ENCODE measurements at places on chromosomes 12 and 14.

- peak; percentile 63 for DNase-seq
Measured at GRCh38 chr14:101628471-101628966, 67.2 kb downstream of the DIO3 start.

- no peak for DNase-seq
Measured at GRCh38 chr14:74241652-74242017, 2.4 kb downstream of the VSX2 start.

DNA sequence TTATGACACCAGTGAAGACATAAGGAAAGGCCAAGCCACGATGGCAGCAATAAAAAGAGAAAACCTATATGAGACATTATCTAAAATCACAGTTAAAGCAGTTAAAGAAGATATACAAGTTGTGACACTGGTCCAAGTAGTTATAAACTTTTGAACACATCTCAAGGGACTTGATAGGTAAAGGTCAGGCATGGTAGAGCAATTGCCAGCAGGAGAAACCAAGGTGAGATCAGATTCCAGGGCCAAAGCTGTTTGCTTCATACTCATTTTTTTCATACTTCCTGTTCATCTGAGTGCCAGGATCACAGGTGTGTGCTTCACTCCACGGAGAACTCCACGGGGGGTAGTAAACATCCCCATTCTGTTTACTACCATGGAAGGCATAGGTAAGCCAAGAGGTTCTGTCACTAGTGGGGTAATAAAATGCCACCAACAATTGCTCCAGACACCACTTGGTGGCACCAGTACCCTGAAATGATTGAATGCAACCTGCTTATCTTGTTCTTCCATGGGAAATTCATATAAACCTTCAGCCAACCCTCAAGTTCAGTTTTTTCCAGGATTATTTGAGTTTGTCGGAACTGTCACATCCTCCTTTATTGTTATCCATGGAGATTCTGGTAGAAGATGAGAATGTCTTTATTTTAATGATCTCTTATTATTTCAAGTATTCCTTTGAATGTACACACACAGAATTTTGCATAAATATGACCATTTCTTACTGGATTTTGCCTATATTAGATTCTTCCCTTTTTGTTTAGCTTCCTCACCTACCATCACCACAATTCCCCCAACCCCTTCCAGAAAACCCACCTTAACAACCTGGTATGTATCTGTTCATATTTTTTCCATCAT lies 59.2 kb upstream of the TSPAN8 start:
- DNase-seq, result no peak

DNA sequence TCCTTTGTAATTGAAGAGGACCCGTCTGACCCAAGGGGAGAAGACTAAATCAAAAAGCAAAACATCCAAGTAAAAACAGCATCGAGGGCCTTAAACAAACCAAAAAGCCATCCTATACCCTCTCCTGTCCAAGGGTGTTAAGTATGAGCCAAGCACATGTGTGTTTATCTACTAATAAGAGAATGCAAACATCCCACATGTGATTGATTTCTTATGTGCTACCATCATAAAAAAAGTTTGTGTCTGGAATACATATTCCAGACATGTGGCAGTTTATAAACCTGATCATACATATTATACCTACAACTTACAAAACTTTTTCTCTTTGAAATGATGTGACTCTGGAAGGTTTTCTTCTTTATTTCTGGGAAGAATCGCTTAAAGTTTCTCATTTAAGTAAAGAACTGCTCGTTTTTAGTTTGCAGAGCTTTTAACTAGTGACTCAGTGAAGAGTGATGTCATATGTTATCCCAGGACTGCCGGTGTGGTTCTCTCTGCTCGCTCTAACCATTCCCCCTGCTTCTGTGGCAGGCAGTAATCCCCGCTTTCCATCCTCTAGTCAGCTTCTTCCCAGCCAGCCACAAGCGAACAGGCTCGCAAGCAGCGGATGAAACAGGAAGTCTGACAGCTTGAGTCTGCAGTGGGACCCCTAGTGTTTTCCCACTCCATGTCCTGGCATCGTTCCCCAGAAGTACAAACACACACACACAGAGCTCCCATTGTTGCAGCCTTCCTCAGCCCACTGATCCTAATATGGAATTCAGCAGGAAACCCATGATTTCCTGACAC lies 431 bp upstream of the RHOJ start:
- no peak for DNase-seq

DNA sequence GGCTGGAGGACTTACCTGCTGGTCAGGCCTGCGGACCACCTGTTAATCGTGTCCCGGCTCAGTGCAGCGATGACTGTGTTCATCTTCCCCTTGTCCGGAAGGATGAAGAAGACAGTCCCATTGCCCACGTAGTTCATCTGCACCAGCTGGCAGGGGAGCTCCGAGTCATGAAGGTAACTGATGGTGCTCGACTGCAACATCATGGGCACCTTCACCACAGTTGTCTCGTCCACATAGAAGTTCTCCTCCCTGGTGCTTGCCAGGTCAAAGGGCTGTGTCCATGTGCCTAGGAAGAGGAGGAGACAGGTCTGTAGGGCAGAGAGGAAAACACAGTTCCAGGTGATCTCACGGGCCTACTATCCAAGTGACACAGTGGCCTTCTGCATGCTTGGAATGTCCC lies 13.4 kb downstream of the SERPINA6 start:
- no peak for DNase-seq

GRCh38 chr14:57492859-57493258 lies 798 bp downstream of the CCDC198 start:
- no peak for DNase-seq

DNA sequence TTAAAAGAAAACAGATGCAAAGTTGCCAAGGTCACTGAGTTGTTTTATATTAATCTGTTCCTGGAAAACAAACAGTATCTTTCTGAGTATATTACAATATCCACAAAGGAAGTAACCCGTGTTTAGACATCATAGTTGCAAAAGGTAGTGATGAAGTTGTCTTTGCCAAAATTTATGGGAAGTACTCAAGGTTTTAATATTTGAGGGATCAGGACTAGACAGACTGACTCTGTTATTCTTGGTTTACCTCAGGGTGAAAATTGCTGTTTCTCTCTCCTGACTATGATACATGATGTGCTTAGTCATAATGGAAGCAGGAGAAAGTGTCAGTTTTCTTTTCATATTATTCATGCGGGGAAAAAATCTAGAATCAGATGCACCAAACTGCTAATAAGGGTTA lies 28.3 kb downstream of the TMEM233 start:
- no peak for DNase-seq

DNA sequence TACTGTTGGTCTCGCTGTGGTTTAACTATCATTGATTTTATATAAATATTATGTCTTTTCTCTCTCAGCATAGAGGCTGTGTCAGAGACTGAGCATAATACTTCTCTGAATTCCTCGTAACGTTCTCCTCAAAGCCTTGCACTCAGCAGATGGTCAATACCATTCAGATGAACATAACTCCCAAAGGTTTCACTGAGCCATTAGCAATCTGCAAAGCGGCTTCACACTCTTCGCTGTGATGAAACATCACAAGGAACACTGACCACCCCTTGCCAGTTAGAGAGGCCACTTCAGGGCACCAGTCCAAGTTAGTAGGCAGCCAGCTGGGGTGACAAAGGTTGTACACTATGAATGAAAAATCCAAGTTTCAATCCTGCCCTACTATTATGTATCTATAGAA lies 30.1 kb upstream of the STON2 start:
- no peak for DNase-seq

GRCh38 chr12:89980236-89980635 lies 271.6 kb upstream of the ATP2B1 start:
- no peak for DNase-seq

DNA sequence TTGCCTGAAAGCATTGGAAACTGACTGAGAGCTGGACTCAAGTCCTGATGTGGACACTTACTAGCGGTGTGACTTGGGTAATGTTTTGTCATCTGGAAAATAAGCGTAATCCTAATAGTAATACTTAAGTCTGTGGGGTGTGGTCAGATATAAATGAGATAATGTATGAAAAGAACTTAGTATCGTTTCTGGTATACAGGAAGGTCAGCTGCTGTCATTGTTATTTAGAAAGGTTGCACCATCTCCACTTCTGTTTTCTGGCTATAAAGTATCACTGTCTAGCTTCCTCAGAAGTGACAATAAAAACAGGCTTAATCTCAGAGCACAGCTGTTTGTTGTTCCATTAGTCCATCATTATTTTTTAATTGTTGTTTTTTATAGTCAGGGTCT lies 34.1 kb upstream of the TUBA1C start:
- DNase-seq, result no peak

DNA sequence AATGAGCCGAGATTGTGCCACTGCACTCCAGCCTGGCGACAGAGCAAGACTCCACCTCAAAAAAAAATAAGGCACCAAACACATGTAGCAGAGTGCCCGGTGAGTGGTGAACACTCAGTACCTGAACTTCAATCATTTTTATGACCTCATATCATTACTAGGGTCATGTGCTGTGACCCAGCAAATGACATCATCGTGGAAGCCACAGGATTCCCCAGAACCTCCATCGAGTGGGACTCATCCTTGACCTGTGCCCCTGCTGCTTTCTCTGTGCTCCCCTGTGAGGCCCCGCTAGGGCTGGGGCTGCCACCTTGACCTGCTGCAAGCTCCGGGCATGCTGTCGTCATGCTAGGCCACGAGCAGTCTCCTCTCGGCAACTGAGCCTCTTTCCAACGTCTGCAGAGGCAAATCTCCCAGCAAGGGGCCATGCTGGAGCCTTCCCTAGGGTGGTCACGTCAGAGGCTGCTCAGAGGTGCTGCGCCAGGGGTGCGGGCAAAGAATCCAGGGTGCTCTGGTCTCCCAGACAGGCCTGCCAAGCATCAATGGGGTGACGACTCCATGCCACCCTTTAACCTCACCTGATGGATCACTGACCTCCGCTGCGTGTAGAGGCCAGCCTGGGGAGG lies 18.5 kb downstream of the GLTP start:
- DNase-seq, result no peak

DNA sequence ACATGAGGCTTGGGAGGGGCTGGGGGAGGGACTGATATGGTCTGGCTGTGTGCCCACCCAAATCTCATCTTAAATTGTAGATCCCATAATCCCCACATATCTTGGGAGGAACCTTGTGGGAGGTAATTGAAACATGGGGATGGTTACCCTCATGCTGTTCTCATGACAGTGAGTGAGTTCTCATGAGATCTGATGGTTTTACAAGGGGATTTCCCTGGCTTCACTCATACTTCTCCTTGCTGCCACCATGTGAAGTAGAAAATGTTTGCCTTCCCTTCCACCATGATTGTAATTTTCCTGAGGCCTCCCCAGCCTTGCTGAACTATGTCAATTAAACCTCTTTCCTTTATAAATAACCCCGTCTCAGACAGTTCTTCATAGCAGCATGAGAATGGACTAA lies 362.9 kb downstream of the PCNX1 start:
- DNase-seq, result no peak

DNA sequence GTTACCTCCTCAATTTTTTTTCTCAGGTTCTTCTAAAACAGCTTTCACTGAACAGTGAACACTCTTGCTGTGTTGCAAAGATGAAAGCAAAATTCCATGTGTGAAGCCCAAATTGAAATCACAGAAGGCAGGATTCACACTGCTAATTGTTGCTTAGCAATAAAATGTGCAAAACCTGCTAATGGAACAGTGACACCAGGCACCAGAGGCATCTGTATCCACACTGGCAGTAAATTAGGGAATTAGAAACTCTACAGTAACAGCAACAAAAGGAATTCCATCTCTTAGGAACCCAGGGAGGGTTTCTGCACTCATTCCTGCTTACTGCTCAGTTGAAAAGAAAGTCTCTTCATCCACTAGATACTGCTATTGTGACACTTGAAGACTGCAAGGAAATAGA lies 202.3 kb downstream of the GXYLT1 start:
- no peak for DNase-seq

DNA sequence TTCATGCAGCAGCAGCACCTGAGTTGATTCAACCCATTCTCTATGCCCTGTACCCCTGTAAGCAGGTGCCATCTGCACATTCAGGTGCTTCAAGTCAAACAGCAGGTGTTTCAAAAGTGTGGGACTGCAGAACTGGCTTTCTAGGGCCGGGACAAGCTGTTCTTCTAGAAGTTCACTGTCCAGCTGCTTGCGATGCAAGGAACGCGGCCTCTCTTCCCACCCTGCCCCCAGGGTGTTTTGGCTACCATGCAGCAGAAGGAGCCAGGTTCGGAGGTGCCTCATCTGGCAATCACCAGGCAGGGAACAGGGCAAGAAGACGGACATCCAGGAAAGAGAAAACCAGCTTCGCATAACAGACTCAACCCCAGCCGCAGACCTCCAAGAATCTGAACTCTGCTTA lies 35.2 kb downstream of the TMEM132D start:
- DNase-seq, result no peak

DNA sequence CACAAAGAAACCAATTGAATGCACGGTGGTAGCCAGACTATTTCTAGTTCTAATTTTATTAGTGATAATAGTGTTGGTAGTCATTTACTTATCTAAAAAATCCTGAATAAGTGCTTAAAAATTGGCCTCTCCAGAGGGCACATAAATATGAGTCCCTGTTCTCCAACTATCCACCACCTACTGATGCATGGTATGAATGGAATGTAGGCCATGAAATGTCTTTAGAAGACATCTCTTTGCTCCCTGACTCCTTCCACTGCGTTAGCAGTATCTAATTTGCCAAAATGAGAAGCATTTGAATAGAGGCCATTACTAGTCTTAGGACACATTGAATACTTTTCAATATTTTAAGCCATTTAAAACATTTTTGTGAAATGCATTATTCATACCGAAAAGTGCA lies 261.7 kb downstream of the LRFN5 start:
- DNase-seq, result no peak

- no peak for DNase-seq
Measured at GRCh38 chr12:58434726-58435125, 485.6 kb downstream of the LRIG3 start.

GRCh38 chr14:33420051-33420627 lies 481.5 kb downstream of the NPAS3 start:
- DNase-seq, result no peak

GRCh38 chr12:19065223-19065622 lies 64.3 kb upstream of the PLEKHA5 start:
- no peak for DNase-seq

DNA sequence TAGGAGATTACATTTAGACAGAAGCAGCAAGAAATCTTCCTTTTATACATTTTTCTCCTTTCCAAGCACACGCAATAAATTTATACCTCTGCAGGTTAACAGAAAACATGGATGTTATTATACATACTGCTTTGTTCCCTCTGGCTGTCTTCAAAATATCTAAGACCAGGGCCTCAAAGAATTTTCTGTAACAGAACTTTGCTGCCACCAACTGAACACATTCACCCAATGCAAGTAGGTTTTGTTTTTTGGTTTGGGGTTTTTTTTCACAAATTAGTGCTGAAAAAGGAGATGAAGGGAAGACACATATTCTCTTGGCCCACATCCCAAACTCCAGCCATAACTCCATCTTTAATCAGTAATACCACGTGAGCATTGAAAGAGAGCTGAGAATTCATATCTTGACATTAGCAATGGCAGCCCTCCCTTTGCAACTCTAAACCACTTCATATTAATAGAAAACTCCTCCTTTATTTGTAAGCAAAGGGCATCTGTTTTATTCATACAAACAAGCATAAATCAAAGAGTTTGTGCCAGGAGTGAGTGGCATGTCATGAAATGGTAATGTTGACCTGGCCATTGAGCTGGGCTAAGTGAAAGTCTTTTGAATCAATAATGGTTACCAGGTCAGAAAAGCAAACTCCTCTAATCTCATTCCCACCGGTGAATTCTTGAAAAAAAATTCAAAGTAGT lies 150.8 kb upstream of the FSCB start:
- DNase-seq, result no peak
